CD4-positive, alpha-beta T cell (primary cell): ENCODE measurements at places on chromosomes 7 and 10. TPM values are rescaled to one million over a fixed set of nuclear protein-coding genes. Genes with fewer than 3 reads are reported as not detected.

- H3K27ac ChIP-seq, result no peak overlapping the region
- peaks cover 2% of the 10 kb centered on the region for H3K27me3 ChIP-seq
- DNase-seq, result no peak
- H3K4me1 ChIP-seq, result no peaks in the 10 kb centered on the region
- no peaks in the 10 kb centered on the region for H3K36me3 ChIP-seq
- no peak overlapping the region for H3K4me3 ChIP-seq
Observed at GRCh38 chr7:130804220-130804619, 70.2 kb upstream of the KLF14 start.

Gene EPHA1
- total RNA-seq, result 16.0 TPM

Gene MYPN
- not detected for total RNA-seq

DNA sequence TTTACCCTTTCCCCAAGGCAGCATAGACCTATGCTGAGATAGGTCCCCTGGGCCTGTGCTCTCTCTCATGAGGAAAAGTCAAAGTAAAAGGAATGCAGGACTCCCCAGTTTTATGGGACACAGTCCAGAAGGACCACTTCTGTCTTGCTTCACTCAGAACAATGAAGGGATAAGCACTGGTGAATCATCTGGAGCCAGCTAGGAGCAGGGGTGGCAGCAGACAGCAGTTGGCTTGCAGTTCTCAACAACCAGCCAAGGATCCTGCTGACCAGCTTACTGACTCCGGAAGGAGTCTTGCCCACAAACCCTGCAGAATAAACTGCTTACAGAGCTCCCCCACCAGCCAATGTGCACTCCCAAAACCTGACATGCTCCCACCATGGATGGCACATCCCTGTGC is 152.1 kb upstream of the GHITM start:
- H3K27me3 ChIP-seq, result no peaks in the 10 kb centered on the region
- no peaks in the 10 kb centered on the region for H3K4me1 ChIP-seq
- no peak overlapping the region for H3K27ac ChIP-seq

DNA sequence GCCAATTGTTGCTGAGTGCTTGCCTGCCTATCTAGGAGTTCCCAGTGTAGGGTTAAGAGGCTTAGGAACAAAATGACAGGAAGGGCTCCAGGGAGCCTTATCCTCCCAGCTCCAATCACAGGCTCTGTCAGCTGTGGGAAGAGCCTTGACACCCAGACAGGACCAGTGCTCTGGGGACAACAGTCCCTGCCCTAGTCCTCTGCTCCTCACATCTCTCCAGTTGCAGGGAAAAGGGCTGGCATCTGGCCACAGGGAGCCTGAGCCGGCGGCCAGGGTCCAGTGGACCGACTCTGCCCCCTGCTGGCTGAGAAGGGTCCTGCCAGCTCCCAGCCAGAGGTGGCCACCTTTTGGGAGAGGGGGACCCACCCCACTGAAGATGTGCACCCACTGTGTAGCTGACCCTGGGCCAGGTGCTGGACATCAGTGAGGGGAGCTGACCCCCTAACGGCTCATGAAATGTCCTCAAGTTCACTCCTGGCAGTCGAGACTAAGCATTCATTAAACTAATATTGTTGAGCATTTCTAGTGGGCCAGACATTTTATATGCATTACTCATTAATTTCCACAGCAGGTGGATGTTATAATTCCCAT is 17.6 kb downstream of the DNAJB12 start:
- peaks cover 34% of the 10 kb centered on the region for H3K36me3 ChIP-seq
- peak; percentile 80 for DNase-seq
- no peaks in the 10 kb centered on the region for H3K27me3 ChIP-seq
- no peak overlapping the region for H3K4me3 ChIP-seq

DNA sequence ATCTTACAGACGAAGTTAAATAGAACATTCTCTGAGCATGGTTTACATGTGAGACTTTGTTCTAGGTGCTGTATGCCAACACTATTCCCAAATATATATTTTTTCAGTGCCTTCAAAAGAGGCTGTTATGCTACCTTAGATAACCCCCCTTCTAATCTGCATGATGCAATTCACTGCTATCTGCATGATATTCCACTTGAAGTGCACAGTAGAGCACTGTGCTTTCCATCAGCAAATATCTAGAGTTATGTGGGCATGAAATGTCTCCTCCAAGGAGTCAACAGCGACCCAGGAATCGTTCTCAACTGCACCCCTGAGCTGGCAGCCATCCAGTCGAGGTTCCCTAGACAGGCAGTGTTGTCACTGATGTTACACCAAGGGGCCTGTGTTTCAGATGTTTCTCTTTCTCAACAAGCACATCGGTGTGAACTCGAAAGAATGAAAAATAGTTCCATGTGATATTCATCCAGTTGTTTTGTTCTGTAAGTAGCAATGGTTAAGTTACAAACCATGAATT is 88.3 kb downstream of the PDE1C start:
- H3K27ac ChIP-seq, result no peak overlapping the region
- no peak for DNase-seq
- H3K4me3 ChIP-seq, result no peak overlapping the region
- no peaks in the 10 kb centered on the region for H3K36me3 ChIP-seq
- no peaks in the 10 kb centered on the region for H3K27me3 ChIP-seq

GRCh38 chr10:94991243-94991888 is 52.9 kb downstream of the CYP2C9 start:
- H3K27me3 ChIP-seq, result no peaks in the 10 kb centered on the region
- H3K4me3 ChIP-seq, result no peak overlapping the region
- no peaks in the 10 kb centered on the region for H3K36me3 ChIP-seq
- no peak for DNase-seq
- H3K27ac ChIP-seq, result no peak overlapping the region

GRCh38 chr10:99993701-99994689 is 15.8 kb downstream of the DNMBP start:
- H3K4me1 ChIP-seq, result peaks cover 6% of the 10 kb centered on the region
- H3K36me3 ChIP-seq, result no peaks in the 10 kb centered on the region
- peak; percentile 64 for DNase-seq
- H3K27me3 ChIP-seq, result no peaks in the 10 kb centered on the region
- H3K27ac ChIP-seq, result no peak overlapping the region

- no peak overlapping the region for H3K27ac ChIP-seq
- no peaks in the 10 kb centered on the region for H3K27me3 ChIP-seq
- no peak for DNase-seq
- no peaks in the 10 kb centered on the region for H3K36me3 ChIP-seq
Observed at GRCh38 chr10:76621886-76622620, 1015.6 kb downstream of the KCNMA1 start.

GRCh38 chr7:44244282-44244681 is 43.5 kb downstream of the YKT6 start:
- H3K27ac ChIP-seq, result no peak overlapping the region
- peak; percentile 10 for DNase-seq
- peaks cover 10% of the 10 kb centered on the region for H3K4me1 ChIP-seq
- H3K36me3 ChIP-seq, result no peaks in the 10 kb centered on the region
- no peak overlapping the region for H3K4me3 ChIP-seq
- H3K27me3 ChIP-seq, result no peaks in the 10 kb centered on the region

Gene CAPZA2
- total RNA-seq, result 93.6 TPM

Gene MEST
- 2.7 TPM for total RNA-seq

DNA sequence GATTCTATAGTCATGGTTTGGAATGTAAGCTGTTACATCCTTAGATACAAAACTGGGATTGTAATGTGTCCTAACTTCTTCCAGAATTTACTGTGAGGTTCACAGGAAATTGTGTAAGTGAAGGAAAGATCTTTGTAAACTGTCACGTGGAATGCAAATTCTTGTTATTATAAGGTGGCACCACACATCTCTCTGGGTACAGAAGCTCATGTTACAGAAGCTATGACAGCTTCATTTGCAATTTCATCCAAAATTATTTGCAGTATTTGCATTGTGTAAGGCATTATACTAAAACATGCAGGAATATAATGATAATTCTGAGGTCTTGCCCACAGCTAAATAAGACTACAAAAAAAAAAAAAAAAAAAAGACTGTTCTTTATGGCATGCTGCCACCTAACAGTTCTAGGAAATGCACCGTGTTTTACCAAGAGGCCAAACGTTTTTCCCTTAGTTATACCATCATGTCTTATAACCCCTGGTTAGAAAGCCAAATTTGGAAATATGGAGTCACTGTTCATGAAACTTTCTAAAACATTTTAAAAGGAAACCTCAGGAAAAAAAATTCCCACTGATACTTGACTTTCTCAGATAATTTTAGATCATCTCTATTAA is 17.6 kb downstream of the MINDY3 start:
- DNase-seq, result no peak
- no peaks in the 10 kb centered on the region for H3K27me3 ChIP-seq
- no peak overlapping the region for H3K4me3 ChIP-seq
- H3K36me3 ChIP-seq, result peaks cover 12% of the 10 kb centered on the region

- no peak overlapping the region for H3K4me3 ChIP-seq
- H3K4me1 ChIP-seq, result no peaks in the 10 kb centered on the region
- H3K27ac ChIP-seq, result no peak overlapping the region
- H3K27me3 ChIP-seq, result no peaks in the 10 kb centered on the region
Observed at GRCh38 chr10:36676756-36677430, 448.5 kb upstream of the ANKRD30A start.

Gene FAM171A1
- total RNA-seq, result 2.6 TPM

Gene TSPAN33
- total RNA-seq, result 4.1 TPM

Gene CPED1
- 0.08 TPM for total RNA-seq

GRCh38 chr10:3248526-3249306 is 76.1 kb upstream of the PITRM1 start:
- no peaks in the 10 kb centered on the region for H3K36me3 ChIP-seq
- H3K4me1 ChIP-seq, result no peaks in the 10 kb centered on the region
- no peak overlapping the region for H3K4me3 ChIP-seq
- H3K27me3 ChIP-seq, result no peaks in the 10 kb centered on the region
- H3K27ac ChIP-seq, result no peak overlapping the region
- no peak for DNase-seq

GRCh38 chr7:129824291-129825208 is 128.2 kb downstream of the UBE2H start:
- peak overlapping the region; percentile 71 for H3K4me3 ChIP-seq
- no peak for DNase-seq
- H3K27me3 ChIP-seq, result no peaks in the 10 kb centered on the region
- no peaks in the 10 kb centered on the region for H3K36me3 ChIP-seq

GRCh38 chr10:114024876-114025610 is 18.6 kb upstream of the ADRB1 start:
- H3K27ac ChIP-seq, result no peak overlapping the region
- no peaks in the 10 kb centered on the region for H3K36me3 ChIP-seq
- no peak overlapping the region for H3K4me3 ChIP-seq
- H3K4me1 ChIP-seq, result peaks cover 8% of the 10 kb centered on the region
